ENCODE measurements at places on chromosomes 12 and 14.

- no peak for DNase-seq
Measured at GRCh38 chr14:101127224-101127623, 223.7 kb upstream of the RTL1 start.

DNA sequence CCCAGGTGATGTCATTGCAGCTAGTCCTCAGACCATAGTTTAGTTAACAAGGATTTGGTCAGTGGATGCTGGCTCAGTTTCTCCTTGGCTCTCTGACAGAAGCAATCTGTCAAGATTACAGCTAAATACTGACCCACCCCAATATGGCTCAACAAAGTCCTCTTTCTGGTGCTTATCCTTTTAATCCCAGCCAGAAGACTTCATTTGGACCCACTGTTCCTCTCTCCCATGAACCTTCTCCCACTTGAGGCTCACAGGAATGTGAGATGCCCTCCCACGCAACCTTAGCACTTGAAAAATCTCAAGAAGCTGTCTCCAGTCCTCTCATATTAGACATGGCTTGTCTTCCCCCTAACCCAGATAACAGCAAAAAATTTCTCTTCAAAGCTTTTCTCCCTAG, 47.7 kb downstream of the C12orf50 start:
- no peak for DNase-seq

DNA sequence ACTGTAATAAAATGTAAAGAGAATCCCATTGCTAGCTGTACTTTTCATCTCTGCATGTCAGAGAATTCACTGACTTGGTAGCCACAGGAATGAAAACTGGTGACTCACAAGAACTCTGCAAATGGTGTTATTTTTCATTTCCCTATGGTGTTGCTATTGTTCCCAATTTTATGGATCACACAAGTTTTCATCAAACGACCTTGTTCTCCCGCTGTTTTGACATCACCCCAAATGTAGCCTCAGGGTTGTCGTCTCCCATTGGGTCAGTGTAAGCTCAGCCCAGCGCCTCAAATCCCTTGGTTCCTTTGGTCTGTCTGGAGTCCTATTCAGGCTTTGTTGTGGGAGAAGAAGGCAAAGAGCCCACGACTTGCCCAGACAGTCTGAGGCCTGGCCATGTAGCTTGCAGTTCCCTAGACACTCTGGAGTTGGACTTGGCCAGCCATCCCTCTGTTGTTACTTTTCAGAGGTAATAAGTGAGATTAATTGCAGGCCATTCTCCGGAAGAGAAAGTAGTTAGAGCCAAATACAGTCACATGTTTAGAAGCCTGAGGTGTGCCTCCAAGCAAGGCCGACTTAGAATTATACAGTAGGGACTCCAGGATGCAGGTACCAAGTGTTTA, 159.2 kb downstream of the TGFB3 start:
- peak; percentile 41 for DNase-seq

GRCh38 chr12:1644534-1645438, 15.8 kb downstream of the WNT5B start:
- DNase-seq, result no peak
